ENCODE measurements at places on chromosomes 12 and 14.
A peak's percentile ranks its signal among the peaks of the same experiment; 100 is the strongest.

DNA sequence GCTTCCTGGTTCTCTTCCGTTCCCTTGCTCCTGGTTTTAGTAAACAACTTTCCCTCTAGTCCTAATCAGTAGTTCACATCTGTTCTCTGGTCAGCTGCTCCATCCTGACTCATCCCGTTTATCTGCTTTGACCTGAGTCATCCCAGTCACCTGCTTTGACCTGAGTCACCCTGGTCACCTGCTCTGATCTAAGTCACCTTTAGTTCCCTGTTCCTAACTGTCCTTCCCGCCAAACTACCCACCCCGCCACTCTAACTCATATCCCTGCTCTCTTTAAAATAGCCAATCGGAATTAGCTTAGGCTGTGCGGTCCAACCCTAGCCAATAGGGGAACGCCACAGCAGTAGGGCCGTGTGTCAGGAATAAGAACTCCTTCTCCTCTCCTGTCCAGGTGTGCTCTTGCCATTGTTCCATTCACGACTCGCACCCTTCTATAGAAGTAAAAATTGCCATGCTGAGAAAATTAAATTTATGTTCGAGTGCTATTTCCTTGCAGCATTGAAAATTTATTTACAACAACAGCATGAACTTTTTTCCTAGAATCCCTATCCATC, 3.1 kb upstream of the ANKRD33 start:
- no peak for DNase-seq

DNA sequence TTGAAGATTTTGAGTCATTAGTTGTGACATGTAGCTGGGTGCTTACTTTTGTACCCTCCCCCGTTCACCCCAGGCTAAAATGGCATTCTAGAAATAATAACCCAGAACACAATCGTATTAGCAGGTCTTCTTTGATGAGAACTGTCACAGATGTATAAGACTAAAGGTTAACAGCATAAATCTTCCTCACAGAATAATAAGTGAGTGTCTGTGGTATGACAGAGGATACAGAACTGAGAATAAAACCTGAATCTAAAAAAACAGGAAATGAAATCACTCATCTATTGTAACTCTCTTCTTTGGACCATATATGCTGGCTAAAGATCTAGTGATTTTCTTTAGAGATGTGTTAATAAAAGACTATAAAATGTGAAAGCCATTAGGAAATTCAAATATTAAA, 746.6 kb downstream of the LRFN5 start:
- DNase-seq, result no peak

DNA sequence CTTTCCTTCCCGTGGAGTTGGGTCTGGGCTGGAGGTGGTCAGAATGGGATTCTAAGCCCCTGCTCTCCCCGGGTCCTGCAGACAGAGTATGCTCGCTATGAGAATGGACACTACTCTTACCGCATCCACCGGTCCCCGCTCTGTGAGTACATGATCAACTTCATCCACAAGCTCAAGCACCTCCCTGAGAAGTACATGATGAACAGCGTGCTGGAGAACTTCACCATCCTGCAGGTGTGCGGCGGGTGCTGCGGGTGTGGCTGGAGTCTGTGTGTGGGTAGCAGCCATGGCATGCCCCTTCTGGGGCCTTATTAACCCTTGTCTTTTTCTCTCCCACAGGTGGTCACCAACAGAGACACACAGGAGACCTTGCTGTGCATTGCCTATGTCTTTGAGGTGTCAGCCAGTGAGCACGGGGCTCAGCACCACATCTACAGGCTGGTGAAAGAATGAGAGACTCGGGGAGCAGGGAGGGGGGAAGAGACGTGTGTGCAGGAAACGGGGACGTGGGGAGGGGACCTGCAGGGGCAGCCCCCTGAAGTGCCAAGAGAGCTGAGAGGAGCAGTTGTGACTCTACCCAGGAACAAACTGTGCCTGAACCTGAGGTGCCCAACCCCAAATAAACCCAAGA, 37.0 kb upstream of the TSPAN9 start:
- DNase-seq, result no peak

DNA sequence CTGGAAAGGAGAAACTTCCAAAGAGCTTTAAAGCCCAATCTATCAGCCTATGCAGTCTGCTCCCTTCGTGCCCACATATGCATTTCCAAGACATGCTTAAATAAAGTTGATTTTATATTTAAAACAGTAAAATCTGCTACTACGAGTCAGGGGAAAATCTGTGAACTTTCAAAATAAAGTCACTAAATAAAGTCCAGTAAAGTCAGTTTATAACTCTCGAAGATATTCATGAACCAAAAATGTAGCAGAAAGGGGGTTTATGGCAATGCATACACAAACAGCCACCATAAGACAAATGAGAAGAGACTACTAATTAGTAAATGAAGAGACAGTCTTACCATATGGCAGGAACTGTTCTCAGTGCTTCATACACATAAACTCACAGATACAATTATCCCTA, 19.7 kb downstream of the AREL1 start:
- DNase-seq, result no peak

- no peak for DNase-seq
Observed at GRCh38 chr12:92331383-92331782, 185.7 kb upstream of the BTG1 start.

DNA sequence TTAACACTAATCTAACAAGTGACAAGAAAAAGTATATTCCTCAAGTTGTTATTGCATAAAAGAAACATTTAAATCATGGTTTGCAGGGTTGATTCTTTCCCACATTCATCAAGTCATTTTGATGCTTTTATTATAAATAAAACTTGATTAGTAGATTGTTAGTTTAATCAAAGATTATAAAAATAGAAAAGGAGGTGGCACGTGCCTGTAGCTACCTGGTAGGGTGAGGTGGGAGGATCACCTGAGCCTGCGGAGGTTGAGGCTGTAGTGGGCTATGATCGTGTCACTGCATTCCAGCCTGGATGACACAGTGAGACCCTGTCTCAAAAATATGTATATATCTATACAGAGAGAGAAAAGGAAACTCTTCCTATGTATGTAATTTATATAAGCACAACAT, 433.2 kb upstream of the RGS6 start:
- DNase-seq, result no peak

GRCh38 chr14:69373104-69373503, 25.0 kb downstream of the ERH start:
- DNase-seq, result no peak

- DNase-seq, result no peak
Observed at GRCh38 chr12:118866346-118866745, 115.0 kb upstream of the SRRM4 start.

DNA sequence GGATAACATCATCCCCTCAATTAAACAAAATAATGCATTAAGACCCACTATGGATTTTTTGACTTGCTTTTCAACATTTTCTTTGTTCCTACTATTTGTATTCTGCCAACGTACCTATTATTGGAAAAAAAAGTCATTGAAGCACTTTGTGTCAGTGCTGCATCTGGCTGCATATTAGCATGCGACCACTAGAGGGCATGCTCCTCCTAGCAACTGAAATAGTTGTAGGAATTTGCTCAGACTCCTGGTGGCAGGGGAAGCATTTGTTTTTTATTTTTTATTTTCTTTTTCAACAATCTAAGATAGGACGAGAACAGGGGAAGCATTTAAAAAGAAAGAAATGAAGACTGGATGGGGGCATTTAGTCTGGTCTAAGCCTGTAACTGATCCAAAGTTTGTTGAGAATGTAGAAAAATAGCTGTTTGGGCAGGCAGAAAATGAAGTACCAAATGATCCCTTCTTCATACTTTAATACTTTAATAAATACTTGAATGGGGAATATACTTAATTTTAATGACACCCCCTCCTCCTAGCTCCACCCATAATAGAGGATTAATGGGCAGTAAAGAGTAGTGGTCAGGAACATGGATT, 14.5 kb upstream of the CLEC4A start:
- peak; percentile 72 for DNase-seq

- DNase-seq, result no peak
Observed at GRCh38 chr12:114320101-114320500, 85.8 kb downstream of the TBX5 start.

DNA sequence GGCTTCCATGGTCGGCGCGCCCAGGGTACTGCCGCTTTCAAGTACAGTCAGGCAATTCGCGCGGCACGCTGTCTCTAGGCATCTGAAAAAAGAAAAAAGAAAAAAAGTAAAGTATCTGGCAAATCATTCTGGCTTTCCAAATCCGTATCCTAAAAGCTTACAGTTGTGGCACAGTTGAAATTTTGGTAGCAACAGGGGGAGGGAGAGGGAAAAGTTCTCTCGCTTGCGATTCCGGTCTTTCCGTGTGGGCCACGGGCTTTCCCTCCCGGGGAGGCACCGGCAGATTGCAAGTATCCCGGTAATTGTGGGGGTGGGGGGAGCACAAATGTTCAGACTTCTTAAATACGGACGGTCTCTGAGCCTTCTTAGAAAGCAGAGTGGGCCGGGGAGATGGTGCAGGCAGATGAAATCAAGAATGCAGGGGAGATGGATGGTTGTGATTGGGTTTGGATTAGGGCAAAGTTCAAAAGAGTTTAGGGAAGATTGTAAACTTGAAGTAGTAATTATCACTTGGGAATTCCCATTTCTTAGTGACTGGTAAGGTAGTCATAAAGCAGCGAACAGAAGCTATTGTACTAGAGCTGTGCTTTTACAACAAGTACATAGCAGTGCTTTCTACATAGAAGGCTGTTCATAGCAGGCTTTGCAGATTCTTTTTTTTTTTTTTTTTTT, 1.2 kb downstream of the SOCS2 start:
- no peak for DNase-seq

DNA sequence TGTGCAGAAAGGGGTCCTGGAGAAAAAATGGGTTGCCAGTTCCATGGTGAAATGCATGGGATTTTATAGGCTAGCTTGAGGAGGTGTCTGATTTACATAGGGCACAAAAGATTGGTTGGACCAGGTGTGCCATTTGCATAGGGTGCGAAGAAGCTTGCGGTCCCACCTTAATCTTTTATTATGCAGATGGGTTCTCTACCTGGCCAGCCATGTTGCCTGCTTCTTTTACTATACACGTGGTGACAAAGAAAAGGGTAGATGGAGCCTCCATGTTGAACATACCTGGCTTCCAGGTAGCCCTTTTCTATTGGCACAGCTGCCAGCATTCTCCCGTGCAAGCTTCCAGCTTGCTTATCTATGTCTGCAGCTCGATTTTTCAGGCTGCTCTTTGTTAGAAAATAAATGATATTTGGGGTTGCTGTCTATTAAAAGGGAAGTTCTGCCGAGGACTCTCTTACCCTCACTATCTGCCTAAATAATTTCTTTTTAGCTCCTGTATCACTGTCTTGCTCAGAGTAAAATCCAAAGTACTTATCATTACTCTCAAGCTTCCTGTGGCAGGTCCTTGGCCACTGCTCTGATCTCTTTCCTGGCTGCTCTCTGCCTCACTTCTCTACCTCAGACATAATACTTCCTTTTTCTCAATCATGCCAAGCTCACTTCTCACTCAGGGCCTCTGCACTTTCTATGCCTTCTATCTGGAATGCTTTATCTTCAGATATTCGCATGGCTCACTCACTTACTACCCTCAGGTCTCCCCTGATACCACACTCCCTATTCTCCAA, 216.0 kb upstream of the DAAM1 start:
- no peak for DNase-seq

DNA sequence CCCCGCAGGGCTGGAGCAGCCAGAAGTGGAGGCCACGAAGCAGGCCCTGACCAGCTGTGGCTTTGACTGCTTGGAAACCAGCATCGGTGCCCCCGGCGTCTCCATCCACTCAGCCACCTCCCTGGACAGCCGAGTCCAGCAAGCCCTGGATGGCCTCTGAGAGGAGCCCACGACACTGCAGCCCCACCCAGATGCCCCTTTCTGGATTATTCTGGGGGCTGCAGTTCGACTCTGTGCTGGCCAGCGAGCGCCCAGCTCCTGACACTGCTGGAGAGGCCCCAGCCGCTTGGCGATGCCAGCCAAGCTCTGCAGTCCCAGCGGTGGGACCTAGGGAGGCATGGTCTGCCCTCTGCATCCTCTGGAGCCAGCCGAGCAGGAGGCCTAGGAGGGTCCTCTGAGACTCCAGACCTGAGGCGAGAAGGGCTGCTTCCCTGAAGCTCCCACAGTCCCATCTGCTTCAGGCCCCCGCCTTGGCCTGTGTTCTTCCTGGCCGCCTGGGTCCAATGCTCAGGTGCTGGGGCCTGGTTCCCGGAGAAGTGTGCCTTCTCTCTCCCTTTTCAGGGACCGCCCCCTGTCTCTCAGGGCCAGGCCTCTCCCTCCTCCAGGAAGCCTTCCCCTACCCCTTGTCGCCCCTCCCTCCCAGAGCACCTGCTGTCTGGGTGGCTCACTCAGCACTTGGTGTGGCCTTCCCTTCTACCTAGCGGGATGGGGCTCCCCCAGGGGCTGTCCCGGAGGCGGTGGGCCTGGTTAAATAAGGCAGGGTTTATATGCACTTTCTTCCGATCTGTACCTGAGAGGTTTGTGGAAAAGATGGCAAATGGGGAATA, 23.0 kb downstream of the MVK start:
- DNase-seq, result no peak

- peak; percentile 90 for DNase-seq
Observed at GRCh38 chr12:9760699-9761418, at the start of gene CD69. Gene CD69 (minus strand): TSS chr12:9760901. CDS start chr12:9760820, 81 bp downstream.

- peak; percentile 17 for DNase-seq
Observed at GRCh38 chr12:27333403-27334009, 870 bp downstream of the BMAL2 start.

DNA sequence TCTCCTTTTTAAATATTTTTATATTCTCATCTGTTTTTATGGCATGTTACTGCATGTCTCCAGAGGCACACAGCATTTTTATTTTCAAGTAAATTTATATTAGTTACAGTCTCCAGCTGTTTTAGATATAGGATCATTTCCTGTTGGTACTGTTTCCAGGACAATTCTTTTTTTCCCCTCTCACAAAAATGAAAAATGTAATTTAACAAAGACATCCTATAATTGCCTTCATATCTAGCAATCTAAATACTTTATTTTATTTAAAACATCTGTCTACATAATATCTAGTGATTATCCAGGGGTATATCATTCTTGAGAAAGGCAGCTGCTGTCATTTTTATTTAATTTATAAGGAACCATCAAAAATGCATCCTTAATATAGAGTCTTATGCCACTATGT, 272.4 kb upstream of the NPAS3 start:
- DNase-seq, result no peak

DNA sequence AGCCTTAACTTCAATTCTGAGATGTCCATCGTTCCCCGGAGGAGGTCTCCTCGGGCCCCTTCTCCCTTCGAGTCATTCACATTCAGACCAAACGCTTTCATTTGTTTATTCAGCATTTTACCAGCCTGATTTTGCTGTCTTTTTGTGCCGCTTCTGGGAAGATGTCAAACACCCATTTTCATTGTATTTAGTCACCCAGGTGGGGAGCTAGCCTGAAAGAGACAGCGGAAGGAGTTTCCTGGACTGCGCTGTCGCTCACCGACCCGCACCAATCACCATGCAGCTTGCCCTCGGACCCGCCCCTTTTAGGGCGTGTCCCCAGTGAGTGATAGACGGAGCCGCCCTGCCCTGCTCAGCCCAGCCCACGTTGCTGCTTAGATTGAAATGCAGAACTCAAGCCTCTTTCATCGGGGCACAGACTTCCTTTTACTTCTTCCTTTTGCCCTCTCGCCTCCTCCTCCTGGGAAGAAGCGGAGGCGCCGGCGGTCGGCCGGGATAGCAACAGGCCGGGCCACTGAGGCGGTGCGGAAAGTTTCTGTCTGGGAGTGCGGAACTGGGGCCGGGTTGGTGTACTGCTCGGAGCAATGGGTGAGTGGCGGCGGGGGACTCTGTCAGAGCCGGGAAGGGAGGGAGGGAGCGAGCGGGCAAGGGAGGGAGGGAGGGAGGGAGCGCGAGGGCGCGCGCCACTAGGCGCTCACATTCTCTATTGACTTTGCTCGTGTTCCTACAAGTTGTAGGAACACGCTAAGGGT, at the start of gene PAX9:
TSS of gene PAX9 (plus strand) at position 355 of the 752 bp plus-strand sequence. CDS start at position 585, 230 bp downstream.
- DNase-seq, result no peak

GRCh38 chr14:75523771-75524171, 1.5 kb downstream of the BATF start:
- no peak for DNase-seq

- no peak for DNase-seq
Observed at GRCh38 chr14:55387121-55387520, 24.5 kb downstream of the ATG14 start.

Data from CD4-positive, alpha-beta memory T cell (primary cell).